ENCODE measurements at places on chromosomes 2 and 18.

- DNase-seq: no peak
Measured at GRCh38 chr18:12861637-12862036, 22.4 kb downstream of the PTPN2 start.

DNA sequence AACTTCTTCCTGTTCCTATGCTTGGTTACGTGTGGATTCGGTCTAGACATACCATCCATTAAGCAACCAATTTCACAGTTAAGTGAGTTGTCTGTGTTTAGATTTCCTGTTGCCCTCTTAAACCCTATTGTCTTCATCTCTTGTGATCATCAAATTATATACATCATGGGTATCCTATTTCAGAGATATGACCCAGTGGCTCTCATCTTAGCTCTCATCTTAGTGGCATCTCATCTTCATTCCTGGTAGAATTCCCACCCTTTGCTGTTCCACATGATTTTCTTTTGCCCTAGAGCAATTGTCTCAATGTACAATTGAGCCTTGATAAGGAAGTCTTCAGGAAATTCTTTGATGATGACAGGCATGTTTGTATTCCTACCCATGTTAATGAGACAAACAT is 29.4 kb upstream of the FN1 start:
- no peak for DNase-seq

DNA sequence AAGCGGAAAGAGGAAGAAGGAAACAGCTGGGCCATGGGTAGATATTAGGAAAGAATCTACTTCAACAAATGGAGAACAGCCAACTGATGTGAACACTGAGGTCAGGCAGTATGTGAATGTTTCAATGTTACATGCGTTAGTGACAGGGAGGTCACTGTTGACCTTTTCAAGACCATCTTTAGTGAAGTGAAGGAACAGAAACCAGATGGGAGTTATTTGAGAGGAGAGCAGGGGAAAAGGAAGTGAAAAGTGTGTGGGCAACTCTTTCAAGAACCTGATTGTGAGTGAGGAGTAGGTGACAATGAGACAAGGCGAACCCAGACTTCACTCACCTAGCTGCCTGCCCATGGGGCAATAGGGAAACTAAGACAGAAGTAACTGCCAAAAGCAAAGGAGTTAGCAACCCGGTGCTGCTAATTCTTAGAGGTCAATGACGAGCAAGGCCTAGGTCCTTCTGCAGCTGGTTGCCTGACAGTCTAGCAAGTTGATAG is 67.0 kb downstream of the SP3 start:
- DNase-seq: no peak

- no peak for DNase-seq
Measured at GRCh38 chr2:219662566-219662965, 35.1 kb downstream of the SLC4A3 start.

GRCh38 chr2:69781321-69782248 is 39.7 kb downstream of the ANXA4 start:
- no peak for DNase-seq

GRCh38 chr2:75865702-75866101 is 155.0 kb upstream of the GCFC2 start:
- no peak for DNase-seq

GRCh38 chr2:128196026-128196425 is 105.0 kb downstream of the UGGT1 start:
- no peak for DNase-seq
